ENCODE measurements at places on chromosomes 3 and 15.

DNA sequence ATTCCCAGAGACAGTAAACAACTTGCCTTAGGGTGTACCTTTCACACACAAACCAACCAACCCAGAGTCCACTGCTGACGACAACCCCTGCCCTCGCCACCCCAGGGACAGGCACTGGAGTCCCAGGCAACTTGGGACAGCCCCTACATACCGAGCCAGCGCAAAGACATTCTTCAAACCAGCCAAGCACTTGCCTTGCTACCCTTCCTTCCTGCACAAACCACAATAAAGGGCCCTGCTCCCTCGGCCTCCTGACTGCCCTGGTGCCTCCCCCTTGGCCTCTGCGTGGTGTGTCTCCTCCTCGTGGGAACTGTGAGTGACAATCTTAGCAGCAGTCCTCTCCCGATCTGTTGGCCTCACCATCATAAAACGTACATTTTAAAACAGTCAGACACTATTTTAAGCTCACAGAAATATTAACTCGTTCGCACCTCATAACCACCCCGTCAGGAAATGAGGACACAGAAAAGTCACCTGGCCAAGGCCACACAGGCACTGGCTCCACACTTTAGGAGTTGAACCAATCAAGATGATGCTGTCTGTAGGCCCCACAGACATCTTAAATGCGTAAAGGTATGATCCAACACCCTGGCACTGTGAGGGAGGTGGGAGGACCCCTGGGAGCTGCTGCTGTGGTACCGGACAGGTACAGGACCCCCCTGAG is 113.8 kb downstream of the ADCY5 start:
- no peak for DNase-seq

DNA sequence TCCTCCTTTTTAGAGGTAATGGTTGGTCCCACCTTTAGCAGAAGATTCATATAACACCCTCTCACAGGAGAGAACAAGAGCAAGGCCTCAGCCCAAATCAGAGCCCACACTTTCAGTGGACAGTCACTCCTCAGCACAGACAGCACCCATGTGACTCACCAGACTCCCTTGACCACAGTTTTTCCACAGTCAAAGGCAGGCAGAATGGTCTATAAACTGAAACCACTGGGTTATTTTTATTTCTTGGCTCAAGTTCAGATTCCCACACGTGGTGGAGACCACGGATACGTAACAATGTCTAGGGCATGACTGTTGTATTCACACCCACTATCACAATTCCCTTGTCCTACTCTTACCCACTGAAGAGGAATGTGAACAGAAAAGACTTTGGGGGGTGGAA is 237.8 kb upstream of the UBE2E1 start:
- no peak for DNase-seq

DNA sequence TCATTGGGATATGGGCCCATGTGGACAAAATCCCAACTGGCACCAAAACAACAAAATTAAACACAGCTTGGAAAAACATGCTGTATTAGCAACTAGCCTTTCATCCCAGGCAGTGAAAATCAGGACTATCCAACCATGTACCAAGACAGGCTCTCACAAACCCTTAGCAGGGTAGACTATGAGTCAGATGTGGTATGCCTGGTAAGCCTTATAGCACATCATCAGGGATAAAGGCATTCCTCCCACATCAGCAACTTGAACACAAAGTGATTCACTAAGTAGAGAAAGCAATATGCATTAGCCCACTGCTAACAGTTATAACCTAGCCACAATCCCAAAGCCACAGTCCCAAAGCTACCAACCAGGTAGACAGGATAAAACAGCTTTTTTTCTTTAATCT is 8.0 kb downstream of the CEP152 start:
- no peak for DNase-seq

DNA sequence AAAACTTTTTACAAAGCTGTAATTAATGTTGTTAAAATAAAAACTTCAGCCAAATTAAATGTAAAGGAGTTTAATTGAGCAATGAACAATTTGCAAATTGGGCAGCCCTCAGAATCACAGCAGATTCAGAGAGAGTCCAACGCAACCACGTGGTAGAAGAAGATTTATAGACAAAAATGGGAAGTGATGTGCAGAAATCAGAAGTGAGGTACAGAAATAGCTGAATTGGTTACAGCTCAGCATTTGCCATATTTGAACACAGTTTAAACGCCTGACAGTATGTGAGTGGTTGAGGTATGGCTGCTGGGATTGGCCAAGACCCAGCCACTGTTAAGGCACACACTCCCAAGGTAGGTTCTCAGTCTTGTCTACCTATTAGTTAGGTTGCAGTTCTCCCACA is 14.4 kb upstream of the PLA2G4D start:
- no peak for DNase-seq

GRCh38 chr3:104436506-104436905 is 930.2 kb upstream of the ALCAM start:
- no peak for DNase-seq

- no peak for DNase-seq
Measured at GRCh38 chr15:93244696-93245660, 156.0 kb upstream of the RGMA start.

GRCh38 chr3:196962108-196962929 is 6.3 kb downstream of the PIGZ start:
- no peak for DNase-seq

GRCh38 chr3:179093807-179094206 is 22.2 kb upstream of the ZMAT3 start:
- no peak for DNase-seq

DNA sequence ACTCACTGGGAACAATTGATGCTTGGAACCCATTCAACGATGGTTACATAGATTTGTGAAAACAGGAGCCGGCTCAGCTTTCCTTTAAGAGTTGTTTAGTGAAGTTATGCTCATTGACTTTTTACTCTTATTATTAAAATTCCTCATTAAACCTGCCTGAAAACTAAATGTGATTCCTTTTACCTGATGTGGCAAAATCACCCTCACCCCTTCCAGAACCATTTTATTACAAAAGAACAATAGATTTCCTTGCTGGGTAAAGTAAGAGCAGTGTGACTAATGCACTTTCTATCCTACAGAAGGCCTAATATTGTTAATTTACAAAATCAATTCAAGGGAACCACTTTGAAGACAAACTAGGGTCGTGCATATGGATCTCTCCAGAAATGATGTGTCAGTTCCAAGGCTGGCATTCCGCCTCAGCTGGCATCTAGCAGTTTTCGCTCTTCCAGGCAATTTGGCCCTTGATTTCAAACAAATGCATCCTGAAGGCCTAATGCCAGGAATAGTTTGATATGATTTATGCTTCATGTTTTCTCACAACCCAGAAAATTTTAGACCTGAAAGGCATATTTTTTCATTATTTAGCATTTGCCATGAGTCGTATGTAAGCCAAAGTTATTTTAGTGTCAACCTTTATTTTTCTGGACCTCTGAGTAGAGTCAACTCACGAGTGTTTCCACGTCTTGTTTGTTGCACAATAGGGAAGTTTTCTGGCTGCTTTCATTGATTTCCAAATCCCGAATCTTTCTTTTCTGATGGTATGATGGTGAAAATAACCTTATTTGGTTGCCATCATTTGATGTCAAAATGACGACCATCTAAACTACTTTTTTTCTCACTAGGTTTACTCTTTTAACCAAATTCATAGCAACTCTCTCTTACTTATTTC is 447.8 kb downstream of the MECOM start:
- no peak for DNase-seq

DNA sequence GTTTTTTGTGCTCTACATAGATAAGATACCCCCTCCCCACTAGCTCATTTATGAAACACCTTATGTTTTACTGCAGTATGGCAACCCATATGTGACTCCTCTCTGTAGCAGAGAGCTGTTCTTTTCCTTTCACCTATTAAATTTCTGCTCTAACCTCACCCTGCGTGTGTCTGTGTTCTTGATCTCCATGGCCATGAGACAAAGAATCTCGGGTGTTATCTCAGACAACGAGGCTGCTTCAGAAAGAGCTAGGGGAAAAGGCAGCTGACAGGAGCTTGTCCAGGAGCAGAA is 18.0 kb downstream of the CCR8 start:
- no peak for DNase-seq

DNA sequence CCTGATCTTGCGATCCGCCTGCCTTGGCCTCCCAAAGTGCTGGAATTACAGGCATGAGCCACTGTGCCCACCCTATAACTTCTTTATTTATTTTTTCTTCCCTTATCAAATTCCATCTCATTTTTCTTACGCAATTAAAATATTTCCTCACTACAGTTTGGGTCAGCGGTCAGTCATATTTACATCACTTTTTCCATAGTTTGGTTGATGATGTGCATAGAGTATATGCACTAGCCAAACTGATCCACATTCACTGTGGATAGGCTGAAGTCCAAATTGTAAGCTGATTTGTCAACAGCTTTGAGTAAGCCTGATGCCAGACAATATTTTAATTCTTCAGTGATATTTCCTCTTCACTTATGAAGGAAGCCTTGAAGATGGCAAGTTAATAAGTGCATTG is 256.3 kb downstream of the TIGIT start:
- no peak for DNase-seq

Measured in activated CD8-positive, alpha-beta memory T cell treated with anti-CD3 and anti-CD28 coated beads for 48 hours (primary cell).